Activated CD4-positive, alpha-beta T cell treated with anti-CD3 and anti-CD28 coated beads, Interleukin-2, amount 10 ng/mL, durations not matched to agents 24 days and 14 days (primary cell): ENCODE measurements at places on chromosomes 13 and 19.
A peak's percentile ranks its signal among the peaks of the same experiment; 100 is the strongest.

- H3K27ac ChIP-seq = no peak overlapping the region
- no peak overlapping the region for H3K4me3 ChIP-seq
- H3K4me1 ChIP-seq = no peaks in the 10 kb centered on the region
- no peak for DNase-seq
- H3K27me3 ChIP-seq = no peaks in the 10 kb centered on the region
Measured at GRCh38 chr13:85333506-85334020, 465.7 kb downstream of the SLITRK6 start.

GRCh38 chr13:101623470-101624209, 171.2 kb downstream of the ITGBL1 start:
- DNase-seq = no peak
- peaks cover 12% of the 10 kb centered on the region for H3K27me3 ChIP-seq
- no peak overlapping the region for H3K27ac ChIP-seq

DNA sequence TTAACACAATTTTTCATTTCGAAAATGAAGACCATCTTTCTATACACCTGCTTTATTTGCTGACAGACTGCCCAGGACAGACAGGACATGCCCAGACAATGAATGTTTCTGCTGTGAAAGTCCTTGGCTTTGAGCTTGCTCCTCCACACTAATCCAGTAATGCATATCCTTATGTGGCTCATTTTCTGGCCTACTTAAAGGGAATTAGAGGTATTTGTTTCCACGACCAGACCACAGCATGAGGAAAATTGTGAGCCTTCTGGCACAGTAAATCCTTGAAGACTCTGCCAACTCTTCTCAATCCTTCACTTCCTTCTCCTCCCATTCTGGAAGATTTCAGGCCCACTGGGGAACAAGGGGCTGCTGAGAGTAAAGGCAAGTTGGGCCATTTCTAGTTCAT, 25.7 kb downstream of the CCDC70 start:
- DNase-seq = no peak
- peaks cover 17% of the 10 kb centered on the region for H3K27me3 ChIP-seq
- H3K4me1 ChIP-seq = no peaks in the 10 kb centered on the region
- H3K36me3 ChIP-seq = no peaks in the 10 kb centered on the region
- H3K4me3 ChIP-seq = no peak overlapping the region

DNA sequence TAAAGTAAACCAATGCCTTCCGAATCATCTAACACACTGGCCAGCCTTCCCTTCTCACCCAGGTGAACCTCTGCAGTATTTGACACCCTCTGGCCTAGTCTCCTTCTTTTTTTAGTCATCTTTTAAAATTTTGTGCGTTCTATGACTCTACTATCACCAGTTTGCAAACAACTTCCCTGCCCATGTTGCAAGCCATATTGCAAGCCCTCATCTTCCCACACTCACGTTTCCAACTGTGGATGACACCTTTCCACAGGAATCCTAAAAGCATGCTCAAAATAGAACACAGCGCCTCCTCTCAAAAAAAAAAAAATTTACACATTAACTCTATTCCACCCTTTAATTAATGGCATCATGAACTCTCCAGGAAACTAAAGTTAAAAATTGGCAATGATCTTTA, 440.1 kb downstream of the EFNB2 start:
- H3K4me3 ChIP-seq = no peak overlapping the region
- H3K27ac ChIP-seq = no peak overlapping the region
- no peaks in the 10 kb centered on the region for H3K36me3 ChIP-seq
- no peaks in the 10 kb centered on the region for H3K4me1 ChIP-seq
- no peaks in the 10 kb centered on the region for H3K27me3 ChIP-seq

DNA sequence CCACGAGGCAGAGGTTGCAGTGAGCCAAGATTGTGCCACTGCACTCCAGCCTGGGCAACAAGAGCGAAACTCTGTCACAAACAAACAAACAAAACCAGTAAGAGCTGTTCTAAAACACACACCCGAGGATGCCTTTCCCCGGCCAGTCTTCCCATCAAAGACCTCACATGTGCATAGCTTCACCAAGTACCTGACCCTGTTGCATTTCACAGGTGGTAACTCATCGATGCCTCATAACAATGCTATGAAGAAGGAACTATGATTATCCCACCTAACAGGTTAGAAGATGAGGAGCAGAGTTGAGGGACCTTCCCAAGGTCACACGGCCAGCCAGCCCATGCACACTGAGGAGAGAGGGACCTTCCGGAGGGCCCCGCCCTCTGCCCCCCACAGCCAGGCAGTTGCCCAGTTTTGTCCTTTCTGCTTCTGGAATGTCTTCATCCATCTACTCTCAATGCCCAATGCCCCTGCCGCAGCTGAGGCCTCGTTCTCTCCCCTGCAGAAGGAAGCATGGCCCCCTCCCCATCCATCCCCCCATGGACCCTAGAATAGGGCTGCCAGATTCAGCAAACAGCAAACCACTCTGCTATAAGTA, 16.8 kb upstream of the LENG8 start:
- peaks cover 10% of the 10 kb centered on the region for H3K27me3 ChIP-seq
- DNase-seq = no peak
- H3K4me3 ChIP-seq = no peak overlapping the region
- H3K4me1 ChIP-seq = peaks cover 12% of the 10 kb centered on the region
- no peak overlapping the region for H3K27ac ChIP-seq

- no peaks in the 10 kb centered on the region for H3K27me3 ChIP-seq
- H3K27ac ChIP-seq = no peak overlapping the region
- no peaks in the 10 kb centered on the region for H3K36me3 ChIP-seq
- H3K4me3 ChIP-seq = no peak overlapping the region
- no peaks in the 10 kb centered on the region for H3K4me1 ChIP-seq
Measured at GRCh38 chr19:7109678-7110289, 40.3 kb downstream of the ZNF557 start.

DNA sequence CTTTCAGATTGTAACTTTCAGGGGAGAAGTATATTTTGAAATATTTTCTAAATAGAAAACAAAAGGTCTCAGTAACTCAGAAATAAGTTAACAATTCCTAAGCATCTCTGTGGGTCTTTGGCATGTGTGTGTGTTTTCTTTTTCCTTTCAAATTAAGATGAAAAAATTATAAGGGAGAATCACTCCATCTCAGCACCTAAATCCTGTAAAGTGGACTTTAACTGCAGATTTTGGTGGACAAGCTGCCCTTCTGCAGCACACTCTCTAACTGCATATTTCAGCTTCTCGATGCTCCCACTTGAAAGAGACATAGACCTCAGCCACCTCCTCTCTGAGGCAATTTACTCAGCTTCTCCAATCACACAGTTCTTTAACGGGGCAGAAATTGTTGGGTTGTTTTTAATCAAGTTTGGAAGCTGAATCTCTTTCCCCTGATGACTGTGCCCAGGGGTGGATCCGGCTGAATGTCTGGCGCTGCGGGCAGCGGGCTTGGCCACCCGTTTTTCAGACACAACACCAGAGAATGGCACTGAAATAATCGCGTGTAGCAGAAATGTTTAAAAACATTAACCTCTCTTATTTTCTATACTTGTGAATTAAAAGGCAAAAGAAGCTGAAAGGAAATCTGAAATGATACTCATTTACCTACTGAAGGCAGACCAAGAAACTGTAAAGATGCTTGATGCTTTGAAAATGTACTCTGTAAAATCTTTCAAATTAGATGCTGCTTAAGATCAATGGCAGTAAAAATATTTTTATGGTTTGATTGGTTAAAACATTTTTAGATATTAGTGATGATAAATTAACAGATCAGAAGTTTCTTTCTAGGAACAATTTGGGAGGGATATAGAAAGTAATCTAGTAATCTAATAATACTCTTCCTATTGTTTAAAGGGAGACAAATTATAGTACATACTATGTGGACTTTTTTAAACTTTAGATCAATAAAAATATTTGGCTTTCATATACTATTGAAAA, 12.4 kb downstream of the ZIC2 start:
- no peak for DNase-seq
- H3K4me1 ChIP-seq = peaks cover 24% of the 10 kb centered on the region
- H3K36me3 ChIP-seq = peaks cover 2% of the 10 kb centered on the region
- H3K27ac ChIP-seq = no peak overlapping the region

GRCh38 chr13:53201454-53202225, 173.0 kb downstream of the OLFM4 start:
- peaks cover 4% of the 10 kb centered on the region for H3K27me3 ChIP-seq
- H3K27ac ChIP-seq = no peak overlapping the region
- no peaks in the 10 kb centered on the region for H3K36me3 ChIP-seq
- no peak overlapping the region for H3K4me3 ChIP-seq

DNA sequence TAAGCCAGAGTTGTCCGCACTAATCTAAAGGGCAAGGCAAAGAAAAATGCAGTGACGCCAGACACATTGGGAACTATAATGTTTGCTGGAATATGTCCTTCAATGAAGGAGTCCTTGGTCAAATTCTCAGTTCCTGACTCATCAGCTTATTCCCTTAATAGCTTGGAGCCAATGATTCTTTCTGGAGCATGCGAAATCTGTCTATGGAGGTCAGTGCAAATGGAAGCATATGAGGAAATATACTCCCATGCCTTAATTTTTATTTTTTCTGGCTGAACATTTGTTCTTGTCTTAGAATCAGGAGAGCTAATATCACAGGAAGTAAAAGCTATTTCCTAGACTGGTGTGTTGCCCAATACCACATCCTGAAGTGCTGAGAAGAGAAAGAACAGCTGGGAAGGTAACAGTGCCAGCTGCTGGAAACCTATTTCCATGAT, 289.8 kb upstream of the SPRY2 start:
- no peaks in the 10 kb centered on the region for H3K36me3 ChIP-seq
- H3K27ac ChIP-seq = no peak overlapping the region
- no peak for DNase-seq
- no peaks in the 10 kb centered on the region for H3K27me3 ChIP-seq
- H3K4me3 ChIP-seq = no peak overlapping the region
- no peaks in the 10 kb centered on the region for H3K4me1 ChIP-seq

GRCh38 chr13:48235341-48236135, 2.5 kb downstream of the ITM2B start:
- DNase-seq = peak; percentile 41
- H3K4me3 ChIP-seq = peak overlapping the region; percentile 61
- H3K27me3 ChIP-seq = peaks cover 13% of the 10 kb centered on the region
- peaks cover 23% of the 10 kb centered on the region for H3K36me3 ChIP-seq

GRCh38 chr13:65011378-65011777, 2218.8 kb downstream of the PCDH9 start:
- no peak overlapping the region for H3K4me3 ChIP-seq
- no peaks in the 10 kb centered on the region for H3K36me3 ChIP-seq
- H3K27me3 ChIP-seq = no peaks in the 10 kb centered on the region
- no peak for DNase-seq
- H3K27ac ChIP-seq = no peak overlapping the region

GRCh38 chr19:15223649-15224361, 8.4 kb downstream of the EPHX3 start:
- no peaks in the 10 kb centered on the region for H3K36me3 ChIP-seq
- peak; percentile 58 for DNase-seq
- H3K27ac ChIP-seq = peak overlapping the region; percentile 65
- peaks cover 26% of the 10 kb centered on the region for H3K27me3 ChIP-seq
- peaks cover 11% of the 10 kb centered on the region for H3K4me1 ChIP-seq

DNA sequence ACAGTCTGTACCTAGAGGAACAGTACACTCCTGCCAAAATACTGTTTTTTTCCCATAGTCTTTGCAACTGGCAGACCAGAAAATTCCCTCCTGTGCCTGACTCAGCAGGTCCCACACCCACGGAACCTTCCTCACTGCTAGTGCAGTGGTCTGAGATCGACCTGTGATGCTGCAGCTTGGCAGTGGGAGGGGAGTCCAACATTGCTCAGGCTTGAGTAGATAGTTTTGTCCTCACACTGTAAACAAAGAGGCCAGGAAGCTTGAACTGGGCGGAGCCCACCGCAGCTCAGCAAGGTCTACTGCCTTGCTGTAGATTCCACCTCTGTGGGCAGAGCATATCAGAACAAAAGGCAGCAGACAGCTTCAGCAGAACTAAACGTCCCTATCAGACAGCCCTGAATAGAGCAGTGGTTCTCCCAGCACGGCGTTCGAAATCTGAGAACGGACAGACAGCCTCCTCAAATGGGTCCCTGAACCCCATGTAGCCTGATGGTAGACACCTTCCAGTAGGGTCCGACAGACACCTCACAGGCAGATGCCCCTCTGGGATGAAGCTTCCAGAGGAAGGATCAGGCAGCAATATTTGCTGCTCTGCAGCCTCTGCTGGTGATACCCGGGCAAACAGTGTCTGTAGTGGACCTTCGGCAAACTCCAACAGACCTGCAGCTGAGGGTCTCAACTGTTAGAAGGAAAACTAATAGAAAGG, 92.7 kb downstream of the SUCLA2 start:
- H3K27ac ChIP-seq = no peak overlapping the region
- peaks cover 5% of the 10 kb centered on the region for H3K4me1 ChIP-seq
- no peaks in the 10 kb centered on the region for H3K27me3 ChIP-seq
- no peak overlapping the region for H3K4me3 ChIP-seq
- DNase-seq = no peak
- no peaks in the 10 kb centered on the region for H3K36me3 ChIP-seq

DNA sequence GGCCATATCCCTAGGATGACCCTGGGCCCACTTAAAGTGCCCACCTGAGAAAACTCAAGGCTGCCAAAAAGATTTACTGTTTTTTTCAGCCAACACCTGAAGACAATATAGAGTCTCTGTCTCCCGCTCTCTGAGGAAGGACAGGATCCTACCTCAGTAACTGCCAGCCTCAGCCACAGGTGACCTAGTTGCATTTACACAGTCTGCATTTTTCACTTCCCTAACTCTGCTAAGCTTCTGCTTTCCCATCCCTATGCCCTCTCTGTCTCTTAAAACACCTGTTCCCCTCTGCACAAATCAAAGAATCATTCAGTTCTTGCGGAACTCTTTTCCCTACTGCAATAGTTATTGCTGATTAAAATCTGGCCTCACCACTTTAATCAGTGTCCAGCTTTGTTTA, 609.5 kb downstream of the UQCRFS1 start:
- no peak for DNase-seq
- no peaks in the 10 kb centered on the region for H3K4me1 ChIP-seq
- peaks cover 3% of the 10 kb centered on the region for H3K36me3 ChIP-seq
- H3K4me3 ChIP-seq = no peak overlapping the region

DNA sequence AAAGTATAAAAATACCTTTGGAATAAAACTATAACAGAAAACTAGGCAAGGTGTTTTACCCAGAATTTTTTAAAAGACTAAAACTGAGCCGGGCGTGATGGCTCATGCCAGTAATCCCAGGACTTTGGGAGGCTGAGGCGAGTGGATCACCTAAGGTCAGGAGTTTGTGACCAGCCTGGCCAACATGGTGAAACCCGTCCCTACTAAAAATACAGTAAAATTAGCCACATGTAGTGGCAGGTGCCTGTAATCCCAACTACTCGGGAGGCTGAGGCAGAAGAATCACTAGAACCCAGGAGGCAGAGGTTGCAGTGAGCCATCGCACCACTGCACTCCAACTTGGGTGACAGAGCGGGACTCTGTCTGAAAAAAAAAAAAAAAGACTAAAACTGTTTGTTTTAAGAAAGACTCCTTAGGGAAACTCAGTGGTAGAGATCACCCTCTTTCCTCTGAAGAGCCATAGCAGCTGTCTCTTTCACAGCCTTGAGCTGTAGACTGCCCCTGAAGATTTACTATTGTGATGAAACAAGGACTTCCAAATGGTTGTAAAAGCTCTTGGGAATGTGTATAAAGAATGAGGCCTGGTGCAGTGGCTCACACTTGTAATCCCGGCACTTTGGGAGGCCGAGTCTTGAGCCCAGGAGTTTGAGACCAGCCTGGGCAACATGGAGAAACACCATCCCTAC, 14.7 kb upstream of the KCTD4 start:
- H3K36me3 ChIP-seq = peaks cover 10% of the 10 kb centered on the region
- no peak overlapping the region for H3K4me3 ChIP-seq
- peak overlapping the region; percentile 34 for H3K27ac ChIP-seq
- no peaks in the 10 kb centered on the region for H3K27me3 ChIP-seq
- H3K4me1 ChIP-seq = peaks cover 10% of the 10 kb centered on the region

- DNase-seq = no peak
- H3K27me3 ChIP-seq = no peaks in the 10 kb centered on the region
- no peak overlapping the region for H3K4me3 ChIP-seq
- H3K4me1 ChIP-seq = no peaks in the 10 kb centered on the region
- H3K27ac ChIP-seq = no peak overlapping the region
Measured at GRCh38 chr13:52925251-52925650, 76.8 kb upstream of the PCDH8 start.
